Stimulated activated CD8-positive, alpha-beta memory T cell treated with anti-CD3 and anti-CD28 coated beads, Interleukin-15, amount 100 ng/mL, for 4 hours (primary cell): ENCODE measurements at places on chromosomes 12 and 14.

DNA sequence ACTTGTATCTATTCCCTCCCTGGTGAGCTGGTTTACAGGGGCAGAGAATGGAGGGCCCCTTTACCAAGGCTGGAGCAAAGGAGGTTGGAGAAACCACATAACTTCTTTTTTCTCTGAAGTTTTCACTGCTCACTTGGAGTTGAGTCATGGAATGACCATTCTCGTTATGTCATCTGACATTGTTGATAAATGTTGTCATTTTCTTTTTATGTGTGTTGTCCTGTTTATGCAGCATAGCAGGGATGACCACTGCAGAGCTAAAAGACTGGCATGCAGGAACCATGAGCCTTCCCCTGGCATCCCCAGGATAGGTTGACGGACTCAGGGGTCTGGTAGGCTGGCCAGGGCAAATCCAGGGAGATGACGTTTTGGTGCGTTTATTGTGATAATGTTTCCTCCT is 256.8 kb upstream of the DDHD1 start:
- no peak for DNase-seq

- no peak for DNase-seq
These were observed 88.9 kb upstream of the FRMD6 start for GRCh38 chr14:51562816-51563215.

GRCh38 chr12:11628353-11628752 is 21.1 kb upstream of the ETV6 start:
- DNase-seq, result no peak

GRCh38 chr12:42372154-42372791 is 46.3 kb downstream of the PPHLN1 start:
- DNase-seq, result no peak

- no peak for DNase-seq
These were observed 303 bp downstream of the PUS7L start for GRCh38 chr12:43758247-43758727.

GRCh38 chr14:53563628-53564027 is 393.0 kb downstream of the BMP4 start:
- DNase-seq, result no peak

DNA sequence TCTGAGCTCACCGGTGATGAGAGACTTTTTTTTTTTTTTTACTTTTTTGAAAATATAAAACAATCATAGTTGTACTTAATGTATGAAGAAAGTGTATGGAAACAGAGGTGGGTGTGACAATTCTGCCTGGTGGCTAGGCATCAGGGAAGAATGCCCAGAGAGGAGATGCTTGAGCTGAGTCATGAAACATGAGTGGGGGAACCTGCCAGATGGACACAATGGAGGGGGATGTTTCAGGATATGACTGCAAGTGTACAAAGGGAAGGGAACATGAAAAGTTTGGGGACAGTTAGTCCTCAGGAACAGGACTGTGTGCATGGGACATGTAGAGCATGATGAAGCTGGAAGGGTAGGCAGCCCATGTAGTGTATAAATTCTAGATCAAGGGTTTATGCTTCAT is 274.2 kb upstream of the E2F7 start:
- DNase-seq, result no peak

GRCh38 chr12:68641138-68641537 is 30.4 kb downstream of the RAP1B start:
- DNase-seq, result no peak

DNA sequence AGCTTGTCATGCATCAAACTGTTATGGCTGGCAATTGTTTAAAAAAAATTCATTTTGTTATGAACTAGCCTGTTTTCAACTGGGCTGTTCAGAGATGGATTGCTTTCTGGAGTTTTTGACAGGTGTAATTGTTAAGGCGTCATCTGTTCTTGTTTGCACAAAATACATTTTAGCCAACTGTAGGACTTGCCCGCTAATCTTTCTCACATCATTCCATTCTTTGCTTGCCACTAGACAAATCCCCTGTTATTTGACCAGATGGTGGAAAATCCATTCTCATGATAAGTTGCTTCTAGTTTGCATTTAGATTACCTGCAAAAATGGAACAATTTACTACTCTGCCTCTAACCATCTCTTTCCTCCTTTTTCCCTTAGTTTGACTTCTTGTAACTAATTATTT is 114.3 kb downstream of the NPAS3 start:
- DNase-seq, result no peak

DNA sequence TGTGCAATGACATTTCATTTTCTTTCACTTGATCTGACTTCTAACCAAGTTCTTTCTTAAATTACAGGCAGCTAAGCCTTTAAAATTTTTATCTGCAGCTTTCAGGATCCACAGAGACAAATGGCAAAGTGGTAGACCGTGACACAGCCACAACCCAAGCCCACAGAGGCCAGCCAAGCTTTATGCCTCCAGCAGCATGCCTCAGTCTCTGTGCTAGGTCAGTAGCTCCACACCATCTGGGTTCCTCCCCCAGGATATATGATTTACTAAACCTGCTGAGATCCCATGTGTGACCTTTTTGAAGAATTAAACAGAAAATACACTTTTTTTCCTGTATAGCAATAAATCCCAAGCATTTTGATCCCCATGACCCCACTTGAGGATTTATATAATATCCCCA is 290.4 kb upstream of the CAND1 start:
- no peak for DNase-seq
